DMS79 treated with DMSO at 0.1 percent for 48 hours (cell line): ENCODE measurements at places on chromosomes 1 and 21.

GRCh38 chr1:229666585-229666984 lies 40.5 kb downstream of the URB2 start:
- peak; percentile 36 for DNase-seq

- no peak for DNase-seq
Observed at GRCh38 chr1:56106531-56107274, 472.7 kb downstream of the PLPP3 start.

GRCh38 chr1:226063224-226063976 lies 884 bp downstream of the H3-3A start:
- DNase-seq, result peak; percentile 75

- DNase-seq, result no peak
Observed at GRCh38 chr1:5388622-5389021, 603.6 kb downstream of the NPHP4 start.

GRCh38 chr21:41763398-41763931 lies 3.4 kb downstream of the RIPK4 start:
- DNase-seq, result peak; percentile 71

DNA sequence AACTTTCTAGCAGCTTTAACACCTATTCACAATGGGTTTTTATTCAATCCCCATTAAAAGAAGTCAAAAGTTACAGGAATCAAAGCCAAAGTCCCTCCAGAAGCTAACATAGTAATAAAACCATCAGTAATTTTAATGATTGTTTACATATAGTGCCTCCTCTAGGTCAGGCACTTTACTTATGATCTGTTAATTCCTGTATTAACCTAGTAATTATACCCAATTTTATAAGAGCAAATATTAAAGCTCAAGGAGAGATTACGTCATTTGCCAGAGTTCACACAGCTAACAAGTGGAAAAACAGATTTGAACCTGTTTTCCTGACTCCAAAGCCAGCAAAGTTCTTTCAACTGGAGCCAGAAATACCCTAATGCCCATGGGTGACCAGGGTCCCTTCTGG lies 112.9 kb upstream of the F3 start:
- no peak for DNase-seq

DNA sequence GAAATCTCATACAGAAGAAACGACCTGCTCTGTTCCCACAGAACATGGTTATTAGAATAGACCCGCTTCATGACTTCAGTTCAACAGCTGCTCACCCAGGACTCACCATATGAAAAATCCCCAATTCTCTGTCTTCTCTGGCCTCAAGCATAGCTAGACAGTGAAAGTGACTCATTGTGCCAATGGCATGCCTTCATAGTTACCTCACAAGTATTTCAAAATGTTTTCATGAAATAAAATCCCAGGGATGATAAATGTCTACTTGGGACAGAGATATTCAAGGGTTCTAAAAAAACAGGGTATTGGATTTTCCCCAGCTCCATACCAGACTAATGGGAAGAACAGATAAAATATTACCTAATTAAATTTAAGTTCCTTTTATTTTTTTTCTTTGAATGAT lies 82.3 kb downstream of the NOTCH2 start:
- no peak for DNase-seq

- DNase-seq, result no peak
Observed at GRCh38 chr1:199311478-199312262, 672.8 kb downstream of the PTPRC start.

GRCh38 chr1:10612436-10613160 lies 137.8 kb downstream of the PEX14 start:
- no peak for DNase-seq

- no peak for DNase-seq
Observed at GRCh38 chr1:31689379-31689778, 14.4 kb downstream of the COL16A1 start.

DNA sequence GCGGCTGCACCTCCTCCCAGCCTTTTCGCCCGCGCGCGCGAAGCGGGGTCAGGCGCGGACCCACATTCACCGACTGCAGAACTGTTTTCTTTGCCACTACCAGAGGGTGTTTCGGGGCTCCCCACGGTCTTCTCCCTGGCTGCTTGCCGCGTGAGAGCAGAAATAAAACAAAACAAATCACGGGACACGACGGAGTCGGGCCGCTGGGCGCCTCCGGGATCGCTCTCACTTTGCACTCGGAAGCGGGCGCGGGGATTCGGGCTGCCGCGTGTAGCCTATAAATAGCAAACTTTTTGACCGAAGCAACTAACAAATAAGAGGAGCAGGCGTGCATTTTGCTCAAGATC lies 412.3 kb upstream of the ESRRG start:
- DNase-seq, result no peak

DNA sequence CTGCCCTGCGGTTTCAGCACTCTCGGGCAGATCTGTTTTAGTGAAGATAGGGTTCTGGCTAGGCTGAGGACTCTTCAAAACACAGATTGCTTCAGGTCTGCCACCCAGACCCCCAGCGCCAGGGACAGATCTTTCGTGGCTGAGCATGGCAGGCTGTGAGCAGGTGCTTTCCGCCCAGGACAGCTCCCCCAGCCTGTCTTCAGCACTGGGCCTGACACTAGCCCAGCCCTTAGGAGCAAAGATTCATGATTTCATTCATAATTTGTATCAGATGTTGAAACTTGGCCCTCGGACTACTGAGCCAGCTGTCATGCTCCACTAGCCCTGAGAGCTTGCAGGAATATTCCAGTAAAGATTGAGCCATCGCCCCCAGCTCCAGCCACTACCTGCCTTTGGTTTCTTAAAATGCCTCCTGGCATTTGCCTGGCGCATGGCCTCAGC lies 5.9 kb downstream of the ADPRS start:
- DNase-seq, result no peak

DNA sequence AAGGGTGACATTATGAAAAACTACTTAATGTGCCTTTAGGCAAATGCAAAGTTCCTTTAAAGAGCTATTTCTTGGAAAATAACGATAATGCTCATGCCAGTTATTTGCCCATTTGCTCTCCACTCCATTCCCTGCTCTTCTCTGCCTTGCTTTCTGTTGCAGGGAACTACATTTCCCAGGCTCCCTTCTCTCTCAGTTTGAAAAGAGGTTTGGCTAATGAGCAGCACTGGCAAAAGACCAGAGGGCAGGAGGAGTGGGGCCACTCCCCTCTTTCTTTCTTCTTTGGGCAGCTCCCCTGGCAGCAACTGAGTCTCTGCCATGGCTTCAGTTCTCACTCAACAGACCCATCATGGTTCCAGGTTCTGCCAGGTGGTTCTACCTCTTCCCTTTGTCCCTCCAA lies 130.5 kb downstream of the RWDD3 start:
- no peak for DNase-seq

GRCh38 chr1:230977761-230978490 lies 735 bp downstream of the TTC13 start:
- DNase-seq, result peak; percentile 57

GRCh38 chr1:56524263-56524662 lies 55.1 kb downstream of the PLPP3 start:
- DNase-seq, result no peak

- DNase-seq, result no peak
Observed at GRCh38 chr1:147807405-147807804, 47.0 kb upstream of the GJA5 start.

DNA sequence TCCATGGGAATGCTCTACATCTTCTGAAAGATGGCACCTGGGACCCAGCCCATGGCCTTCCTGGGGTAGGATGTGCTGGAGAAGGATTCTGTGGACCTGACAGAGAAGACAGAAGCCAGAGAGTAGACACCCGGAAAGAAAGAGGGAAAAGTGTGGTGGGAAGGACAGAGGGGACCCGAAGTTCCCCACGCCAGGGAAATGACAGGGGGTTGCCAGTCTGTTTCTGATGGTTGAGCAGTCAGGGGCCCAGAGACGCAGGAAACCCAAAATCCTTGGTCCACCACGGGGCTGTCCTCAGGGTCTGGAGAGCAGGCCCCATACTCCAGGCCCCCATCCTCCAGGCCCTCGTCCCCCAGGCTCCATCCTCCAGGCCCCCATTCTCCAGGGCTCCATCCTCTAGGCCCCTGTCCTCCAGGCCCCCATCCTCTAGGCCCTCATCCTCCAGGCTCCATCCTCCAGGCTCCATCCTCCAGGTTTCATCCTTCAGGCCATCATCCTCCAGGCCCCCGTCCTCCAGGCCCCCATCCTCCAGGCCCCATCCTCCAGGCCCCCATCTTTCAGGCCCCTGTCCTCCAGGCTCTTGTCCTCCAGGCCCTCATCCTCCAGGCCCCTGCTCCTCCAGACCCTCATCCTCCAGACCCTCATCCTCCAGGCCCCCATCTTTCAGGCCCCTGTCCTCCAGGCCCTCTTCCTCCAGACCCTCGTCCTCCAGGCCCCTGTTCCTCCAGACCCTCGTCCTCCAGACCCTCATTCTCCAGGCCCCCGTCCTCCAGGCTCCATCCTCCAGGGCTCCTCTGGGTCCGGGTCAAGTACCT lies 1.0 kb upstream of the TFF2 start:
- DNase-seq, result no peak

DNA sequence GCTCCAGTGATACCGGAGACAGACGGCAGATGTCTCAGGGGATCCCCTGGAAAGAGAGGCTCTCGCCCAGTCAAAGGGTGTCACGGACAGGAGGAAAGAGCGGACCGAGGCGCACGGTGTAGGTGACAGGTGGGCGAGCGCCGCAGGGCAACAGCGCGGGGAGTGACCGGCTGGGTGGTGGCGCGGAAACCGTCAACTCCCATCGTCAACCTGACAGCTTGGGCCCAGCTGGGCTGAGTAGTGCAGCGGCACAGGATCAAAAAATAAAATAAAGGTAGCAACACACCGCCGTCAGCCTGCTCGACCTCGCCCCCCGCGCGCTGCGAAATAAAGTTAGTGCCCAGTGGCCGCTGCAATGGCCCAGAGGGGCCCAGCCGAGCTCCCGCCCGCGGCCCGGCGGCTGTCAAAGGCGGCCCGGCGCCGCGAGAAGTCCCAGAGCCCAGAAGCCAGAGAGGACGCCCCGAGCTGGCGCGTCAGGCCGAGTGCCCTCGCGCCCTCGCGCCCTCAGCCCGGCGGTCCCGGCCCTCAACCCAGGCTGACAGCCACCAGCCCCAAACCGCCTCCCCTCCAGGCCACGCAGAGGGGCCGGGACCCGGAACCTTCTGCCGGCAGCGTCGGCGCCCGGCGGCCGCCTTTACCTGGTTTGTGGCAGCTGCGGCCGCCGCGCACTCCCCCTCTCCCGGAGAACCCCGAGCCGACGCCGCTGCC lies at the start of gene LYST:
LYST (minus strand) TSS at position 702 of the 708 bp plus-strand sequence. CDS start 36,489 bp downstream, outside the sequence.
- peak; percentile 72 for DNase-seq

GRCh38 chr1:62304975-62305374 lies 14.3 kb downstream of the KANK4 start:
- no peak for DNase-seq

- DNase-seq, result no peak
Observed at GRCh38 chr21:35922618-35923017, 137.7 kb downstream of the SETD4 start.

GRCh38 chr1:115237507-115237906 lies 100.5 kb downstream of the NGF start:
- DNase-seq, result no peak

GRCh38 chr1:2288816-2289536 lies 60.9 kb downstream of the SKI start:
- DNase-seq, result peak; percentile 16

- no peak for DNase-seq
Observed at GRCh38 chr1:227486559-227486958, 76.8 kb upstream of the ZNF678 start.

DNA sequence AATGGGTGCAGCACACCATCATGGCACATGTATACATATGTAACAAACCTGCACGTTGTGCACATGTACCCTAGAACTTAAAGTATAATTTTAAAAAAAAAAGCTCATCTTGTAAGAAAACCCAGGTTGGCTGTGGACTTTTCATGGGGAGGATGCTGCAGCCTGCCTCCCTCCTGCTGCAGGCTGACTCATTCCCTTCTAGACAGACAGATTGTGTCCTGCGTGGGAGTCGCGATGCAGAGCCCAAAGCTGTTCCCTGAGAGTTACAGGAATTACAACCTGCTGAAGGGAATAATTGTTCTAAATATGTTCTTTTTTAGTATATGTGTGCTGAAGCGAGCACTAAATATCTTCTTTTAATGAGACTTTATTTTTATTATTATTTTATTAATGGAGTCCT lies 93.2 kb downstream of the TBX19 start:
- DNase-seq, result no peak

DNA sequence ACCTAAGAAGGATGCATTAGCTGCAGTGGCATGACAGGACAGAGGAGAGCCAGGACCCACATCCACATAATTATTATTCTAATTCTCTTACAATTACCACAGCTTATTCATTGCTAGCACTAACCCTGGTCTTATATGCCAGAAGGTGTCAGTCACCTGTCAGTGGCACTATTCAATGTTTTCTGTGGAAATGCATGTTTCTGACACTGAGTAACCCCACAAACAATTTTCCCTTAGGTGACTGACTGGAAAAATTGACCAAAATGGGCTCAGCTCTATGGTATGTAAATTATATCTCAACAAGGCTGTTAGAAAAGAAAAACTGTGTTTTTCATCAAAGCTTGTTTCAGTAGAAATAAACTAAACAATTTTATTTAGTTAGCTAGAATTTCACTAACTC lies 117.9 kb upstream of the KRTAP19-8 start:
- DNase-seq, result no peak

DNA sequence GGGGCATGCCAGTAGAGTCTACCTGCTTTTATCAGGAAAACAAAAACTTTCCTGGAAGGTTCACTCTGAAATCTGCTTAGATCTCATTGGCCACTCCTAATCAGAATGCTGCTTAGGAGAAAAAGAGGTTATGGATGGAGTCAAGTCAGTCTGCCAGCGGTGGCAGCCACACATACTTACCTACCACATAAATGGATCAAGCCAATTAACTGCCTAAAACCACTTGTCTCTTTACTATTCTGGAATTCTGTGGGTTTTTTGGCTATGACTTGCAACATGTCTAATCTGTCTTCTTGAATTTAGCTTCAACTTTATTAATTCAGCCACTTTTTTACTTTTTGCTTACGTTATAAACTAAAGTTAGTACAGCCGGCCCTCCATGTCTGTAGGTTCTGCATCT lies 140.2 kb upstream of the SERTAD4 start:
- no peak for DNase-seq

- DNase-seq, result no peak
Observed at GRCh38 chr1:245901037-245901436, 606.0 kb downstream of the SMYD3 start.

DNA sequence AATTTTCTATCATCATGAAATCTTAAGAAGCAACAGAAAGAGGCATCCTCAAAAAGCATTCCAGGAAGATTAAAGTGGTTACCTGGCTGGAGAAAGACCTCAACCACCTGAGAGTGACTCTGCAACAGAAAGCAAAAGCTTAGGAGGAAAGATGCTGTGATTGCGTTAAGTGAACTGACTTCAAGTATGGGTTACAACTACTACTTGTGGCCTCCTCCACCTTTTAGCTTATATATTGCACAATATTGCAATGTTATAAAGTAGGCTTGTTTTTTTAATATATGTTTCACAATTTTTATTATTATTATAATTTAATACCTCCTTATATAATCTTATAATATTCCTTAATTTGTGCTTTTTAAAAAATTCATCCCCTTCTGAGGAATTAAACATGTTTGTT lies 1407.5 kb downstream of the KCNT2 start:
- no peak for DNase-seq
